Frontal cortex (tissue), 4 donors: ENCODE measurements at places on chromosomes 2 and 18. TPM values are rescaled to one million over a fixed set of nuclear protein-coding genes. Genes with fewer than 3 reads are reported as not detected.
A peak's percentile ranks its signal among the peaks of the same experiment; 100 is the strongest.

MDH1B gene
- 4.5 TPM for total RNA-seq

LRRC30 gene
- total RNA-seq: not detected

DGUOK gene
- 51.0 TPM for total RNA-seq

UPP2 gene
- 1.6 TPM for total RNA-seq

MAPK4 gene
- 23.6 TPM for total RNA-seq

MROH2A gene
- not detected for total RNA-seq

DNA sequence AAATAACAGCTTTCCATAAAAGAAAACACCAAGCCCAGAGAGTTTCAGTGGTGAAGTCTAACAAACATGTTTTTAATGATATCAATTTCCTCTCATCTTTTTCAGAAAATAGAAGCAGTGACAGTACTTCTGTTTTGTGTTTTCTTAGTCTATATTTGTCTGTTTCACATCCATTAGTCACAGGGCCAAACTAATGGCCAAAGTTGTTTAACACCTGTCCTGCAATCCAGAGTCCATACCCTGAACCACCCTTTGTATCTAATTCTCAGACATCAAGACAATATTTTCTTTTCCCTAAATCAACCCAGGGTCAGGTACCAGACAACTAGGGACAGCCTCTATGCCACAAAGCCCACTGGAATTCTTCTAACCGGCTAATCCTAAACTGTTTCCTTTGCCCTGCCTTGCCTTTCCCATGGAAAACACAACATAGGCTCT is 25.9 kb downstream of the TMSB10 start:
- no peak for DNase-seq

GRCh38 chr2:85430752-85431569 is 12.4 kb downstream of the SH2D6 start:
- DNase-seq: peak; percentile 62

DNA sequence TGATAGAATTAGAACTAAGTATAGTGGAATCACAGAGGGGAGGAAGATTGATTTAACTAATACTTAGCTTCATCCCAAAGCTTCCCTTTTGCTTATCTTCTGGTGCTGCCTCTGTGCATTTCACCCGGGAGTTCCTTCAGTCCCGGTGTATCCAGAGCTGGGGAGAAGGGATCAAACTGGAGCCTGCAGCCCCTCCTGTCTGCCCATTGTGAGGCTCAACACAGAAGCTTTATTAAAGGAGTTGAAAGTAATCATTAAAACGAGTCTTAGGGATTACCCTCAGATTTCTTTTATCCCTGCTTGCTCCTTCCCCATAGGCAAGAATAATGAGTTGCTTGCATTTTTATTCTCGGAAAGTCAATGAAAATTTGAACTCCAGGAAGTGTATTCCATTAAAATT is 739.7 kb upstream of the DDX18 start:
- no peak for DNase-seq

GRCh38 chr2:12244070-12244469 is 472.7 kb upstream of the TRIB2 start:
- DNase-seq: no peak

- DNase-seq: no peak
These were observed 276.9 kb downstream of the MYCN start for GRCh38 chr2:16217291-16217690.

- DNase-seq: no peak
These were observed 225.1 kb downstream of the ZBTB7C start for GRCh38 chr18:48184118-48184517.

GRCh38 chr2:2641541-2642410 is 310.7 kb upstream of the MYT1L start:
- no peak for DNase-seq

DNA sequence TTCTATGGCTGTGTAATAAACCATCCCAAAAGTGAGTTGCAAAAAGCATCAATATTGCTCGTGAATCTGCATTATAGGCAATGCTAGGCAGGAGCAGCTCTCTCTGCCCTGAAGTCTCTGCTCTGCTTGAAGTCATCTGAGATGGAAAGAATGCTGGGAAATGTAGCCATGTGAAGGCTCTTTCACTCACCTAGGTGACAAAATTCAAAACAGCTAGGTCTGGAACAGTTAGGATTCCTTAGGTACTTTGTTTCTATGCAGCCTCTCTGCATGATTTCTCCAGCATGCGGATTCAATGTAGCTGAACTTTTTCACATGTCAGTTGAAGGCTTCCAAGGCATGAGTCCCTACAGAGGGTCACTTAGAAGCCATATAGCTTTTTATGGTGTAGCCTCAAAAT is 1383.7 kb downstream of the LRP1B start:
- DNase-seq: no peak

GRCh38 chr2:95359031-95359430 is 43.5 kb upstream of the FAHD2A start:
- DNase-seq: no peak

DNA sequence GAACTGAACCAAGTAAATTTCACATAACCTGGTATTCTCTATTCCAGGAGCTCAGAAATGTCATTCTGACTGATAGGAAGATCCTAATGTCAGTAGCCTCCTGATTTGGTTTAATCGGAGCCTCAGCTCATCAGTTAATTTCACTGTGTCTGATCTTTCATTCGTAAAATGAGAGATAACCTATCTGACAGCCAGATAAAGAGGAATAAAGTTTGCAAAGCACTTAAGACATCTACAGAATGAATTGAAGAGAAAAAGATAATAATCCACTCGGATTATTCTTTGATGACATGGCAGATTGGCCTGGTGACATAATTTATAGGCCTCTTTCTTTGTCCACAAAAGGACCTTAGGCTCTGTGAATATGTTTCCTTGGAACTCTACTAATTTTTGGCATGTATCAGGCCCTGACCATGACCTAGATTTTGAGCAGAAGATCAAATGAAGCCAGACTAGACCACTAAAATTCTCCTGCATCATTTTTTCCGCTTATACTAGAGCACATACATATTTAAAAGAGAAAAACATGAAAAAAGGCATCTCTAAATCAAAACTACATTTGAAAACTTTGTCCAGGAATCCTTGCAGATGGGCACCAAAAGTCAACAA is 312.4 kb downstream of the MTX2 start:
- no peak for DNase-seq

GRCh38 chr2:213265679-213266078 is 18.6 kb upstream of the SPAG16 start:
- no peak for DNase-seq

- DNase-seq: no peak
These were observed 20.0 kb downstream of the MALT1 start for GRCh38 chr18:58691256-58691655.

DNA sequence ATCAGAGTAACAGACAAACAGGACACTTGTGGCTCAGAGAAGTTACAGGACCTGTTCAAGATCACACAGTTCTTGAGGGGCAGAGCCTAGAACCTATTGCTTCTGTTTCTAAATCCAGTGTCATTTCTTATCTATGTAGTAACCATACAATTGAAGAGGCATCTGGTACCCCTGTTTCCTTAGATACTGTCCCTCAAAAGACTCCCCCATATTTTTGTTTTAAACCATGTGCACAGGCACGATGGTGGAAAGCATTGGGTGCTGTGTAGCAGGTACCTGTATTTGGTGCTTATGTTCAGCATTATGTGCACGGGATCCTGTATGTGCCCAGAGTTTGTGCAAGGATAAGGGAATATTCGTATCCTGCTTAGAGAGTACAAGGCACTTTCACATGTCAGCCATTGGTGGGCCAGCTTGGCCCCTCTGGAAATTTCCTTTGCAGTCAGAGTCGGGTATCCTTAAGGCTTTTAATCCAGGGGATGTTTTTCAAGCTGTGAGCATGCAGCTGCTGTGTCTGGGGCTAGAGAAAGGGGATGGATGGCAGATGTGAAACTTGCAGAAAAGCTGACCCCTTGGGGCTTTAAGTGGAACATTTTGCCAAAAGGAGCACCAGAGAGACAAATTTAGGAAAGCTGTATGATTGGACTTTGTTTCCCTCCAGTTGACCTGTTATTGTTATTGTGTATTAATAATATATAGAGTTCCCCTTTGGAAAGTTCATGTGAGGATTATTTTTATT is 2.1 kb downstream of the LBH start:
- DNase-seq: no peak

- DNase-seq: no peak
These were observed 154.4 kb upstream of the PXDN start for GRCh38 chr2:1898461-1899395.

GRCh38 chr2:137975280-137976271 is 11.3 kb downstream of the HNMT start:
- no peak for DNase-seq

- no peak for DNase-seq
These were observed 43.7 kb upstream of the SEMA4C start for GRCh38 chr2:96913398-96914202.

DNA sequence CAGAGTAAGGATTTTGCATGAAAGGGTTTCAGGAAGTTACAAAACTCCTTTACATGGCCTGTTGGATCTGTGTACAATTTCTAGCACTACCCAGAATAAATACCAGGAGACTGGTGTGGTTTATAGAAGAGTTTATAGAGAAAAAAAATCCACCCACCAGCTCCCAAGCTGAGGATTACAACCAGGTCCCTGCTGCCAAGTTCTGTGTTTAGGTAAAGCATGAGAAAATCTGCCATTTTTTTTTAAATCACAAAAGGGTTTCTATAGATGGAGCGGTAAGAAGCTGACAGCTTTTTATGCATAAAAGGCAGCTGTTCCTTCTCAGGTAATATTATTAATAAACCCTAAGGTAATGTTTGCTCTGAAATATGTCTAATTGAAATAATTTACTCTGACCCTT is 545.4 kb upstream of the ZEB2 start:
- DNase-seq: no peak

- no peak for DNase-seq
These were observed 32.6 kb upstream of the RAPH1 start for GRCh38 chr2:203567691-203568090.
